ENCODE measurements at places on chromosomes 12 and 14. TPM values are rescaled to one million over a fixed set of nuclear protein-coding genes. Genes with fewer than 3 reads are reported as not detected.

Gene FAIM2
- 7.8 TPM for total RNA-seq

Gene TMEM52B
- total RNA-seq, result not detected

Gene CCDC91
- 43.0 TPM for total RNA-seq

Gene CACNA1C
- total RNA-seq, result 6.5 TPM

Gene OTX2
- 0.10 TPM for total RNA-seq

Gene CMKLR1
- total RNA-seq, result 6.1 TPM

Gene KRT2
- total RNA-seq, result not detected

Gene SLC38A4
- total RNA-seq, result 12.0 TPM

Gene ATG101
- total RNA-seq, result 30.3 TPM

Gene HELB
- 6.9 TPM for total RNA-seq

Gene SYCP3
- total RNA-seq, result not detected

Gene ERP27
- 1.9 TPM for total RNA-seq

GRCh38 chr12:49195736-49196135, 6.9 kb upstream of the TUBA1A start:
- DNase-seq, result no peak

DNA sequence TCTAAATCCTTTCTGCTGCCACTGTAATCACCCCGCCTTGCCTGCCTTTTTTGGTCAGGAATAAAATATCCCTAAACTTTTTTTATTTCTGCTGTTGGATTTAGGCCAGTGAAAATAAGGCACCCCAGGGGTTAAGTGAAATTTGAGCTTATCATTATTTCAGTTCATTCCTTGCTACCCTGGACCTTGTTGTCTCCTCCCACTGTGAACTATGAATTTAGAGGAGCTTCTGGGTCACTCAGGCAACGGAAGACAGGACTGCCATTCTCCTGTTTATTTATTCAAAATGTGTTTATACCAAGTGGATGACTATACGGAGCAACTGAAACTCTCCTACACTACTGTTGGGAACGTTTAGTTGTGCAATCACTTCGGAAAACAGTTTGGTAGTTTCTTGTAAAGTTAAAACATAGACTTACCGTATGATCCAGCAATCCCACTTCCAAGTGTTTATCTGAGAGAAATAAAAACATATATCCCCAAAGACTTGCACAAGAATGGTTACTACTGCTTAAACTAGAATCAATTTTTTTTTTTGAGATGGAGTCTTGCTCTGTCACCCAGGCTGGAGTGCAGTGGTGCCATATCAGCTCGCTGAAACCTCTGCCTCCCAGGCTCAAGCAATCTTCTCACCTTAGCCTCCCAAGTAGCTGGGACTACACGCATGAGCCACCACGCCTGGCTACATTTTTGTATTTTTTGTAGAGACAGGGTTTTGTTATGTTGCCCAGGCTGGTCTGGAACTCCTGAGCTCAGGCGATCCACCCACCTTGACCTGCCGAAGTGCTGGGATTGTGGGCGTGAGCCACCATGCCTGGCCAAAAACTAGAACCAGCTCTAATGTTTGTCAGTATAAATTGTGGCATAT, 2.3 kb upstream of the TRAFD1 start:
- no peak for DNase-seq

- no peak for DNase-seq
Observed at GRCh38 chr12:118751355-118751754, 230.0 kb upstream of the SRRM4 start.

DNA sequence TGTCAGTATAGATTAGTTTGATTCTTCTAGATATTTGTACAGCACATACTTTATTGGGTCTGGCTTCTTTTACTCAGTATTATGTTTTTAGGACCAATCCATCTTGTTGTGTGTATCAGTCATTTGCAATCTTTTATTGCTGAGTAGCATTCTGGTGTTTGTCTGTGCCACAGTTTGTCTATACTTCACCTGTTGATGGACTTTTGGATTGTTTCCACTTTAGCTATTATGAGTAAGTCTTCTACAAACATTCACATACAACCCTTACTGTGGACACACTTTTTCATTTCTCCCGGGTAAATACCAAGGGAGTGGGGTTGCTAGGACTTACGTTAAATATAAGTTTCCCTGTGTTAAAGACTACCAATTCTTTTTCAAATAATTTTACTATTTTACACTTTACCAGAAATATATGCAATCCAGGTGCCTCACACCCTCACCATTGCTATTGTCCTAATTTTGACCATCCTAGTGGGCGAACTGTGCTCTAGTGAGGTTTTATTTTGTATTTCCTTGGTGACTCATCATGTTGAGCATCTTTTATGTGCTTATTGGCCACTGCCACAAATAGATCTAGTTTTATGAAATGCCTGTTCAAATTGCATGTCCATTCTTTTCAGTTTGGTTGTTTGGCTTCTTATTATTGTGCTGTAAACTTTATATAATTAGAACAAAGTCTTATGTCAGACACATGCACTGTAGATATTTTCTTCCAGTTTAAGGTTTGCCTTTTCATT, 304.7 kb upstream of the TMTC1 start:
- peak; percentile 35 for DNase-seq

- DNase-seq, result no peak
Observed at GRCh38 chr14:76716285-76716684, 45.0 kb upstream of the VASH1 start.

GRCh38 chr14:61559641-61560201, 135.6 kb upstream of the HIF1A start:
- DNase-seq, result no peak

DNA sequence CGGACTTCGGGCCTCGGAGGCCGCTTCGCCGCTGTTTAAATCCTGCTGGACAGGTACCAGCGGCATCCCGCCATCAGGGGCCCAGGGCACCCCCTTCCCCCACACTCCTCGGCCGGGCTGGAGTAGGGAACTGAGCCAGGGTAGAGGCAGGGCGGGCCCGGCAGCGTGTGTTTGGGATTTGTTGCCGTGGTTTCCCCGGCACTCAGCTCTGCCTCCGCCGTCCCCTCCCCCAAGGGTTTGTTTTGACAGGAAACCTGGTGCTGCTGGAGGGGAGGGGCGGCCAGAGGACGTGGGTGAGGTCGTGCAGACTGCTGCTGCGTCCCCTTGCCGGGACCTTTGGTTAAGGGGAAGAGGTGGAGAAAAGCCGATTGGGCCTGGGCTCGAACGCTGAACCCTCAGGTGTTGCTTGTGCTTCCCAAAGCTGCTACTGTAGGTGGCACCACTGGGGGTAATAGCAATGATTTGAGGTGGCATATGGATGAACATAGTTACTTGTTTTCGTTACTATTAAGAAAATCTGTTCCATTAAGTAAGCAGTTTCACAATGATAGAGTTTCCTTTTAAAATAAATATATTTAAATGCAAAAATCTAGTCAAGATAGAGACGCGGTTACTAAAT, 778 bp downstream of the TCP11L2 start:
- peak; percentile 94 for DNase-seq

DNA sequence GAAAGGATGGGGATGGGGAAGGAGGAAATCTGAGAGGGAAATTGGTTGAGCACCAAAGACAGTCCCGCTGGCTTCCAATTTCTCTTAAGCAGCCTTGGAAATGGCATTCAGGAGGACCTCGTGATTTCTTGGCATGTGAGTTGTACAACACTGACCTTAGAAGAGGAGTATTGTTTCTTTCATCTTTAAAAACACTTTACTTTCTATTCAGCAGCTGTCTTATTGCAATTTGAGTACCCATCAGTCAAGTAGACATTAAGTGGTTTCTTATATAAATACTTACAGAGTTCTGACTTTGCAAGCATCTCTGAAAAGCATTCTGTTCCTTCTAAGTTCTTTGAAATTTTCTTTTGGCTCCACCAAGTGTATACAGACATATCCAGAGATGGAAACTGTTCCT, 83.2 kb downstream of the LMNTD1 start:
- DNase-seq, result peak; percentile 58

DNA sequence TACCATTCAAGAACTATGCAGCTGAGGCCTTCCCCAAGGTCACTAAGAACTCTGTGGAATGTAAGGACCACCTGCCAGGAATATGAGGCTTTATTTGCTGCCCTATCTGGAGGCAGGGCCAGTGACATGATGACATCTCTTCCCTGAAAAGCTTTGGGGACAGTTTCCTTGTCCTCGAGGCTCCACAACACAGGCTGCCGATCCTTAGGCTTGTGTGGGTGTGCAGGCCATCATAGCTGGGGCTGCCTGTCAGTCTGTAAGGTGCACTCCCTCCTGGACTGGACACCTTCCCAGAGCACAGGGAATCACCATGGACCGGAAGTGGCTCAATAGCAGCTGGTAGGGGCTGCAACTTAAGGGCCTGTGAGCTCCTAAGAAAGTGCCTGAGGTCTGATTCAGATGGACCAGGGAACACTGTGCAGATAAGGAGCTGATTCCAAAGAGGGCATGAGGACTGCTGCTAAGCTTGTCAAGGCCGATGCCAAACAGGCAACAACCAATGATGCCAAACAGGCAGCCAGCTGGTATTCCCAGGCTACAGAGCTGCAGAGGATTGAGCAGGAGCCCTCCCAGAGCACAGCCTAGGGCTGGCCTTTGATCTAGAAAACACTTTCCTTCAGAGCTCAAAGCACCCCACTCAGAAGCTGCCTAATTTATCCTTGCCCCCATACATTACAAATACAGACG, 84.3 kb downstream of the CRACR2A start:
- DNase-seq, result no peak

GRCh38 chr12:54350743-54351142, 13.5 kb downstream of the GPR84 start:
- DNase-seq, result no peak

DNA sequence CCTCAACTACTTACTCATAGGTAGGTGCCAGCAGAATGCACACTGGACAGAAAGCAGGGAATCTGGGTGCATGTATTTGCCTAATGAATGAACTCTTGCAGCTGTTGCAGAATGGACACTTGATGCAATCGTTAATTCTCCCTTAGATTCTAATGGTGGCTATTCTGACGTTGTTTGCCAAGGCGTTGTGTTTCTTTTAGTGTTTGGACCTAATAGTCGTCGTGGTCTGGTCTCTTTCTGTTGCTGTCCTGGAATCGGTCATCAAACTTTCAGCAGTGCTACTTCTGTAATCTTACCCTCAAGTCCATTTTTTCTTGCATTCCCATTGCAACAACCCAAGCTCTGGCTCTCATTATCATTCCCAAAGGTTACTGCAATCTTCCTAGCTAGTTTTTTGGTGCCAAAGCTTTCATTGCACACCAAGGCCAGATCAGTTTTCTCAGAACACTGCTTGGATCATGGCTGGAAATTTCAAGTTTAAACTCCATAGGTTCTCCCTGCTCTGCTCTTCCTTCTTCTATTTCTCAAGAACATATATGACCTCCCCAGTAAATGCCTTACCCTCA, 31.3 kb downstream of the BMP4 start:
- no peak for DNase-seq

DNA sequence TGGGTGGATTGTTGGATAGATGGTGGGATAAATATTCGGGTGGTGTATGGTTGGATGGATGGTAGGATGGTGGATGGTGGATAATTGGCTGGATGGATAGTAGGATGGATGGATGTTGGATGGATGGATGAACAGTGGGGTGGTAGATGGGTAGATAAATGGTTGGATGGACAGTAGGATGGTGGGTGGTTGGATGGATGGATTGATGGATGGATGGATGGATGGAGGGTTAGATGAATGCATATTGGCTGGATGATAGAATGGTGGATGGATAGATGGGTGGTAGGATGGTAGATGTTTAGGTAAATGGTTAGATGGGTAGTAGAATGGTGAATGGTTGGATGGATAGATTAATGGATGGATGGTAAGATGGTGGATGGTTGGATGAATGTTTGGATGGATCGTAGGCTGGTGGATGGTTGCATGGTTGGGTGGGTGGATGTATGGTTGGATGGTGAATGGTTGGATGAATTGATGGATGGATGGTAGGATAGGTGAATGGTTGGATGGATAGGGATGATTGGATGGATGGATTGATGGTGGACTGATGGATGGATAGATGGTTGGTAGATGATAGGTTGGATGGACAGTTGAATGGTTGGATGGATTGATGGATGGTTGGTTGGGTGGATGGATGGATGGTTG, 23.6 kb downstream of the ZBTB42 start:
- DNase-seq, result no peak

DNA sequence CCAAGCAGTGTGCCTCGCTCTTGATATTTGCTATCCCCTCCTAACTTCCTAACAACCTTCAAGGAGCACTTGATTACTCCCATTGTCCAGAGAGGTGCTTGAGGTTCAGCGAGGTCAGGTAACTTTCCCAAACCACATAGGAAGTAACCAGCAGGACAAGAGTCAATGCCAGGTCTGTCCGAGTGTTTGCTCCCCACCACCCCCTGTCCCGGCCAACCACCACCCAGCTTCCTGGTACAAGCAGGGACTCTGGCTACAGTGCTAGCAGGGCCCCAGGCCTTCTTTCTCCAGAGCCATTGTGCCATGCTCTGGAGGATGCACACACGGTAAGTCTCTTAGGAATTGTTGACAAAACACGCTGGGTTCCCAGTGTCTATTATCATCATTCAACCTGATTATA, 49.2 kb downstream of the SYNE3 start:
- DNase-seq, result no peak

DNA sequence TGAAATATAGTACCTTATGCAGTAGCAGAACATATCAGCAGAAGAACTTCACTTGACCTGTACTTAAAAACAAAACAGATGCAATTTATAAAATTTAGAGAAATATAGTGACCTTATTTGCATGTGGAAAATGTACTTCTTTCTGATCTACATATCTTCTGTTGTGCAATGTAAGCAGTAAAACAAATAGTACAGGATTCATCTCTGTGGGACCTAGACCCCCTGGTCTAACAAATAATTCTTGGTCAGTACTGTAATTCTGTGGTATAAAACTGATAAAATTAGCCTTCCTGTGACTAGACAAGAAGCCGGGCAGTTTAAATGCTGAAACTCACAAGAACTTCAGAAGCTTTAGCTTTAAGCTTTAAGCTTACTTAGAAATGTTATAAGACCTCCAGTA, 21.6 kb downstream of the HIF1A start:
- no peak for DNase-seq

DNA sequence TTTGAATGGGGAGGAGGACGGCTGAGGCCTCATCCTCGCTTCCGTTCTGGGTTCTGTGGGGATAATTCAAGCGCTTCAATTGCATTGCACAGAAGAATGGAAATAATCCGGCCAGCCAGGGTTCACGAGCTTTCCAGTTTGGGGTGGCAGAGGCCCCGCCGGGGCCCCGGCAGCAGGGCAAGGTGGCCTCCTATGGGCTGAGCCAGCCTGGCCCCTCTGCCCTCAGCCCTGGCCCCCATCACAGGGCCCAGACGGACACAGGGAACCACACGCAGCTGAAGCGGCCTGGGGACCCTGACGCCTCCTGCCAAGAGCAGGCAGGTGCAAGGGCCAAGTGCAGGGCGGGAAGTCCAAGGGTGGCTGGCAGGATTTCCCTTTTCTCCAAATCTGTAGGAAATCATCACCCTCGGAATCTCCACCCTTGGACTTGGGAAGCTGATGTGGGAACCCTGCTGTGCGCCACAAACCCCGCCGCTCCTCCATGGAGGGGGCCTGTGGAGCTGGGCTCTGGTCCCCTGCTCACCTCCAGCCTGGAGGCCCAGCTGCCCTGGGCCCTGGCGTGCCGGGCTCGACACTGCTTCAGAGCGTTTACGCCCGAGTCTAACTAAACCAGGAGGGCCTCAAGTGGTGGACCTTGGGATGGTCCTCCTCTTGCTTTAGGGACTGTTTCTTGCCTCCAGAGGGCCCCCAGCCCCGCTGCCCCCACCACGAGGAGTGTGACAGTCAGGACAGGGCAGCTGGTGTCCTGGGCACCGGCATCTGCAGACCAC, 78.4 kb downstream of the MOK start:
- DNase-seq, result peak; percentile 31

Measured in tongue (tissue), 3 donors.